ENCODE measurements at places on chromosomes 7 and 10.

DNA sequence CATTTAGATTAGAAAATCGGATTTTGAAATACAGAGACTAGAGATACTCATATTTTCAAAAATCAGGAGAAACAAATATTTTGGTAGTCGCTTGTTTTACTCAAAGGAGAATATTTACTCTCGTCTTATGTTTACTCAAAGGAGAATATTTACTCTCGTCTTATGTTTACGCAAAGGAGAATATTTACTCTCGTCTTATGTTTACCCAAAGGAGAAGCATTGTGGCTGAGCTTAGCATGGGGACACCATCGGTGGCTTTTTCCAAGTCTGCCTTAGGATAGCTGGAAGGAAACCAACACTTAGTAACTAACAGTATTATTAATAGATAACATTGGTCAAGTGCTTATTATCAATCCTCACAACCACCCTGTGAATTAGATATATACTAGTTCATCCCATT, 71.8 kb downstream of the SNX10 start:
- DNase-seq = no peak

- DNase-seq = no peak
These were observed 25.9 kb upstream of the ARL4A start for GRCh38 chr7:12661581-12661980.

GRCh38 chr7:114988755-114989375, 67.0 kb downstream of the MDFIC start:
- no peak for DNase-seq

GRCh38 chr10:107971411-107971810, 806.9 kb upstream of the SORCS1 start:
- no peak for DNase-seq

DNA sequence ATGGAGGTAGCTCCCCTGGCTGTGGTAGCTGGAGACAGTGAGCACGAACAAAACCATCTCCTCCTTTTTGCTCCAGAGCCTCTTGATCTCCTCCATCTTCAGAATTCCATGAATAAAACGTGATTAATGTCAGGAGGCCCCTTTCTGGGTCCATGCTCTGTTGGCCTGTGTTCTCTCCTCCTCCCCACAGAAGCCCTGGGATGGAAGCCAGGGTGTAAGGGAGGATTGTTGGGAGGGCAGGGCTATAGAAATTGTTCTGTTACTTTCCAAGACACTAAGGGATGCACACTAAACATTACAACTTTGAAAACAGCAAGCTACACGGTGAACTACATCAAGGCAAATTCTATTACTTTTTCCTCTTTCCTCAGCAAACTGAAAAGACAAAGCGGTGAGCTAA, 96.3 kb downstream of the RNF216 start:
- no peak for DNase-seq

DNA sequence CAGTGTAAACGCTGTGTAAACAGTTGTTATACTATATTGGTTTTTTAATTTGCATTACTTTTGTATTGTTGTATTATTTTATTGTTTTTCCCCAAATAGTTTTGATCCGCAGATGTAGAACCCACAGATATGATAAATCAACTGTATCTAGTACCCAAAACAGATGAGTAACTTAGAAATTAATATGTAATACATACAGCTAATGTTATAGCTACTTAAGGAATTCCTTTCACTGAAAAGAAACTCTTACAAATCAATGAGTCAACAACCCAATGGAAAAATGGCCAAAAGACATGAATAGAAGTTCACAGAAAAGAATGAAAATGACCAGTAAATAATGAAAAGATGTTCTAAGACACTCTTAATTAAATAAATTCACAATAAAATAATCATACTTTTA, 32.3 kb upstream of the ARL4A start:
- DNase-seq = no peak

- DNase-seq = peak; percentile 30
These were observed 529 bp downstream of the TASOR2 start for GRCh38 chr10:5684971-5685763.

- DNase-seq = no peak
These were observed 44.3 kb downstream of the IL6 start for GRCh38 chr7:22771194-22771871.

- no peak for DNase-seq
These were observed 581.7 kb downstream of the REEP3 start for GRCh38 chr10:64102916-64103315.
